ENCODE measurements at places on chromosomes 2 and 18.

- no peak for DNase-seq
Measured at GRCh38 chr2:149996901-149997300, 409.3 kb upstream of the MMADHC start.

DNA sequence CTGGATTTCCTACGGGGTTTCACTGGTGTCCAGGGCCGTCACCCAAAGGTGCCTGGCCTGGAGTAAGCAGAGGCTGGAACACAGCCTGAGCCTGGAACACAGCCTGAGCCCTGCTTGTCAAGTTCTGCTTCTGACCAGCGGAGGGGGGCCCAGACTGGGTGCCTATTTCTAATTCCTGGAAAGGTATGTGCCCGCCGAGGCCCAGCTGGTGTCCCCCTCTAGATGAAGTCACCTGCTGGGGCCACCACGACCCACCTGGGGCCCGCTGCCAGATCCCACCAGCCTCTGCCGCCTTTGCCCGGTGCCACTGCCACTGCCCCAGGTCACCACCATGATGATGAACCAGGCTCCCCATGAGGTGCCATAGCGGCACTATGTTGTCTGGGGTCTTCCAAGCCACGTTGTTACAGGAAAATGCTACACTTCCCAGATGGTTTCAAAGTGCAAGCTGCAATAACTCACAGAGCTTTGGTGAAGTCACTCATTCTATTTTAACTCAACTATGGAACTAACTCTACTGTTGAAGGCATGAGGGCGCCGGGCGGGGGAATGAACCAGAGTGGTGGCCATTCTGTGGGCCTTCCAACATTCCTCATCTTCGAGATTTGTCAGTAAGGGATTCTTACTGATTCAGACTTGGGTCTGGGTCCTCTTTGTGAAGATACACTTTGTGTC is 40.9 kb upstream of the LAPTM4A start:
- no peak for DNase-seq

- no peak for DNase-seq
Measured at GRCh38 chr2:75896779-75897366, 186.2 kb upstream of the GCFC2 start.

DNA sequence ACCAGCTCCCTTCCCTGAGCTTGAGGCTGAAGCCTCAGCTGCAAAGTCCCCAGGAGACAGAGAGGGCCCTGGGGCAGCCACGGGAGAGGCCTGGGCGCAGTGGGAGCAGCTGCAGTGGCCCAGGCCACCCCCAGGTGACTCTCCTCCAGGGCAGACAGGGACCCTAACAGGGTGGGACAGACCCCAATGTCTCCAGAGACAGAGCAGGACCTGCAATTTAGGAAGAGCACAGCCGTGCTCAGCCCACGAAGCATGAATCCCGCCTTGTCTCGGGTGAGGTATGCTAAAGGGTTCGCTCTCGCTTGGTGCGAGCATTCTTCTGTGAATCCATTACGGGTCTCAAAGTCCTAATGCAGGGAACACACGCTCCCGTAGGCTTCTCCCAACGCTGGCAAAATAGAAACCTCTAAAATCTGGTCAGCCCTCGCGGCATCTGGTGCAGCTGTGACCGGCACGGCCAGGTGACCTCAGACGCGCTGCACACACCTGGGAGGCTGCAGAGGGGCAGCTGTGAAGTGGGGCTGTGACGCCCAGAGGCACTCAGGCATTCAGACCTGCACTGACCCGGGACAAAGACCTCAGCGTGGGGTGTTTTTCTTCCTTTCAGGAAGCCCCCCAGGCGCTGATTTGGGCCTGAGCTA is 12.6 kb downstream of the MBP start:
- DNase-seq: no peak

GRCh38 chr2:149490296-149490695 is 97.3 kb downstream of the MMADHC start:
- no peak for DNase-seq

- no peak for DNase-seq
Measured at GRCh38 chr2:158761621-158762020, 33.5 kb upstream of the DAPL1 start.

DNA sequence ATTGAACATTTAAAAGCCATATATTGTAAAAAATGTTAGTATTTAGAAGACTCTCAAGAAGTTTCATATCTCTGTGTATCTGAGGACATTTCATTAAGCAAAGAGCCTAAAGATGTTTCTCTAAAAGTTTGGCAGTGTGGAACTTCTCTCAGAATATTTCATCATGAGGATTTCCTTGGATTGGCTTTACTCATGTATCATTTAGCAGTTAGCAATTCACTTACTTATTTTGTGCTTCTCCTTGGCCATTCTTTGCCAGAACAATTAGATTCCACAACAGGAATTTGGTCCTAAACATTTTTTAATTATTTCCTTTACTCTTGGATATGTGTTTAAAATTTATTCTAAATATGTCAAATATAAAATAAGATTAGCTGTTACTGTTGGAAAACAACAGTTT is 345.0 kb upstream of the LRRTM4 start:
- DNase-seq: no peak

- DNase-seq: no peak
Measured at GRCh38 chr2:29477186-29477585, 362.0 kb downstream of the CLIP4 start.

DNA sequence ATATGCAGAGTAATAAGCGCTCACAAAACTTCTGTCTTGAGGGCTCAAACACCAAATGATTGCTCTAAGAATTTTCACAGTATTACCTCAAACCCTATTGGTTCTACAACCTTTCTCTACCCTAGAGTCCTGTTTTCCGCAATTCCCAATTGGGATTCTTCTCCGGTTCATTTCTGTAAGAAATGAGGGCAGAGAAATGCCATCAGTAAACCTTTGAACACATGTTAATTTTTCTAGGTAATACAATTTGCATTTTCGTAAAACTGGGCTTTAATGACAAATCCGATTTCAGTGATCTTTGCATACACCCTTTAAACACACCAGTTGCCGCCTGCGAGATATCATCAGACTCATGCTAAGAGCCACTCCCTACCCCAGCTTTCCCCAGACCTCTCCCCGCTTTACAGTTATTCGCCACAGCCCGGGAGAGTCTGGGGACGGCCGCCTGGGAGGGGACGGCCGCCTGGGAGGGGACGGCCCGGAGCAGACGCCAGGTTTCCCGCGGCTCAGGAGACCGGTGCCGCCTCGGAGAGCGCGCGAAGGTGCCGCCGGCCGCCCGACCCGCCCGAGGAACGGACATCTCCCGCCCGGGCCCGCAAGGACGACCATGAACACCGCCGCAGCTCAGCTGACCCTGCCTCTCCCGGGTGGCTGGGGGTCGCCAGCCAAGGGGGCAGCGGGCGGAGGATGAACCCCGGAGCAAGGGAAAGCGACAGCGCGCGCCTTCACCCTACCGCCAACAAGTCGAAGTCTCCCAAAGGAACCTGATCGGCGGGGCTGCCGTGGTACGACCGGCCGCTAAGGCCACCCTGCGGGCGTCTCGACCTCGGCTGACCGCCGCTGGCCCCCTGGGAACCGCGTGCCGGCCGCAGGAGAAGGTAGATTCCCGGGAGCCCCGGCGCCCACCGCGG is 463 bp downstream of the SMC6 start:
- peak; percentile 34 for DNase-seq

DNA sequence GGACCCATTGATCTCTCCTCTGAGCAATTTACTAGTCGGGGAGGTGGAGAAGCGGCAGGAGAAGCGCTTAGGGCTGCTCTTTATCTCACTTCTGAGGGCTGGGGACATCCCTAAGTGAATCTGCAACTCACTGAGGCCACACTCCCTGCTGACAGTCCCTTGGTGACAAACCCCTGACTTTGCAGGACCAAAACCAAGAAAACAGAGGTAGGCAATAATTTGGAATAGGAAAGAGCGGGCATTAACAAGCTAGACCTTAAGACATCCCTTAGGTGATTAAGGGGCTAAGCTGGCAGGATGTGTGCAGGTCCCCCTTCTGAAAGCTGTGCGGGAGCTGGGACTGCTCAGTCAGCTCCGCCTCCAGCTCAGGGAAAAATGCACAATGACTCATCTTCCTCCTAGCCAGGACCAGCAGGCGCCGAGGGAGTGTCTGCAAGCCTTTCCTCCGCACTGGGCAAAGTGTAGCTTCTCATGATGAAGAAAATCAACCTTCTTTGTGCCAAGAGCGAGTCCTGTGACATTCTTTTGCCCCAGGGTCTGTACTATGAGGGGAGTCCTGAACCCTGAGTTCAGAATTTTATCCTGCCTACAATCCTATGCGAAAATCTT is 63.3 kb downstream of the BOD1L2 start:
- DNase-seq: peak; percentile 3

DNA sequence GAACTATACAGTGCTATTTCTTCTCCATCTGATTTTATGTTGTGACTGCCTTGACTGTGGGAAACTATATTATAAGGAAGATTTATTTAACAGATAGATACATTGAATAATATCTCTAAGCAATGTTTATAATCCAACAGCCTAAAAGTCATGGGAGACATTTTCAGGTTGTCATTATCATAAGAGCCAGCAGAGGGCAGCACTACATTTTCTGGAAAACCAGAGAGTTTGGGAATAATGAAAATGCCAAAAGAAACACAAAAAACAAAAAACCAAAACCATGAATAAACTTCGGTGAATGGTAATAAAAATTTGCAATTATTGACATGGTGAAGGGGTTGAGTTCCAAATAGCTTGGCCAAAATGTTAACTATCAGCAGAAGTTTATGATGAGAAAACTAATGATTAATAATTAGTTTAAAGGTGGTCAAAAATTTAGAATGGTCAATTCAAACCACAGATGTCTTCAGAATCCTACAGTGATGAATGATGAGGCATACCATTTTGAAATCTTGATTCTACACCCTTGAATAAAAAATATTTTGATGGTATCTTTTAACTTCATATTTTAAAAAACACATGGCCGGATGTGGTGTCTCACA is 4.7 kb downstream of the EEF1B2 start:
- DNase-seq: no peak

DNA sequence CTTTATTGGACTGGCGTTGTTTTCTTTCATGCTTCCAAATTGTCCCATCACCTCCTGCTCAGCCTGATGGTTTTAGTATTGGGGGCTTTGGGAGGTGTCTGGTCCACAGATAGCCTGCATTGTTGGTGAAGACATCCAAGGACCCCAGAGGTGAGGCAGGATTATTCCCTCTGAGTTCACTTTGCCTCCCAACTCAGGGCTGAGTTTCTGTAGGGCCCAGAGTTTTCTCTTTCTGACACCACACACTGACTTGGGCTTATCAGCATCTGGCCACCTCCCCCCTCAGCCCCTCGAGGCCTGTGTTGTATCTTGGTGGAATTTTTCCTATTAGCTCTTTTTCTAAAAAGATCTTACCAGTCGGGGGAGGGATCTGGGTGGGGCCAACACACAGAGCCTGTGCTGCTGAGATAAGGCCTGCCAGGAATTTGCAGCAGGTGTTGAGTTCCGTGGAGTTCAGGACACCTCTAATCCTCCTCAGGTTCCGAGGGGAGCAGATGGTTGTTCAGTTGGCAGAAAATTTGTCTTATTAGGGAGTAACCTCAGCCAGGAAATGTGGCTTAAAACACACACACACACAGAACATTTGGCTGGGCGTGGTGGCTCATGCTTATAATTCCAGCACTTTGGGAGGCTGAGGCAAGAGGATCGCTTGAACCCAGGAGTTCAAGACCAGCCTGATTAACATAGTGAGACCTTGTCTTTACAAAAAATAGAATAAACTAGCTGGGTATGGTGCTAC is 7.3 kb downstream of the EMILIN2 start:
- no peak for DNase-seq

DNA sequence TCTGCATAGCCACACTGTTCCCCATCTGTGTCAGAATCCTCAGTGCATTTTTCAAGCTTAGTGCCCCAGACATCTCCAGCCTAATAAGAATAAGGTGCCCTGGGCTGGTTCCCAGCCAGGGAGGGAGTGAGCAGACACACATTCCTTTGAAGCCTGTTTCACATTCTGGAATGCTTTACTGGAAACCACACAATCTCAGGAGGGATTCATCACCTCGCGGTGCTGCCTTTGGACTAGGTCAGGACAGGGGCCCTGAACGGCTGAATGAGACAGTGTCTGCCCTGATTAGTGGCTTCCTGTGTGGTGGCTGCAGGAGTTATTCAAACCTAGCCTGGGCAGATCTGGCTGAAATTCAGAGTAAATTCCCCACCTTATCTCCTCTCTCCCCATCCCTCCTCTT is 108.0 kb upstream of the LDAH start:
- DNase-seq: no peak

GRCh38 chr18:76699923-76700322 is 122.4 kb upstream of the ZNF236 start:
- DNase-seq: no peak

DNA sequence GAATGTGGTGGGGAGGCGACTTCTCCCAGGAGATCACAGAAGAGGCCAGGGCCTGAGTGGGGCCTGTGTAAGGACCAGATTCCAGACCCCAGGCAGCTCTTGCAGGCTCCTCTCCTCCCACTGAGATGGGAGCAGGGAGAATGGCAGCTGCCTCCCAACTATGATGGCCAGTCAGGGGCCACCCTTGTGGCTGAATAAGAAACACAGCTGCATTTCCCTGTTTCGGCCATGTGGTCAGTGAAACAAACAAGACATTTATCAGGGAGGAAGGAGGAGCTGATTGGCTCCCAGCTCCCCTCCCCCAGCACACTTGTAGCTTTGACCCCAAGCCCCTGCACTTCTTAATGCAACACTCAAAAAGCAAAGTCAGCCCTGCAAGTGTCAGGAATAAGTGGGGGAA is 143.5 kb downstream of the CELF4 start:
- DNase-seq: no peak
